Activated CD4-positive, alpha-beta T cell treated with anti-CD3 and anti-CD28 coated beads for 1 hour (primary cell): ENCODE measurements at places on chromosomes 6 and 20.

- DNase-seq: no peak
Measured at GRCh38 chr6:15551798-15552197, 111.0 kb downstream of the DTNBP1 start.

DNA sequence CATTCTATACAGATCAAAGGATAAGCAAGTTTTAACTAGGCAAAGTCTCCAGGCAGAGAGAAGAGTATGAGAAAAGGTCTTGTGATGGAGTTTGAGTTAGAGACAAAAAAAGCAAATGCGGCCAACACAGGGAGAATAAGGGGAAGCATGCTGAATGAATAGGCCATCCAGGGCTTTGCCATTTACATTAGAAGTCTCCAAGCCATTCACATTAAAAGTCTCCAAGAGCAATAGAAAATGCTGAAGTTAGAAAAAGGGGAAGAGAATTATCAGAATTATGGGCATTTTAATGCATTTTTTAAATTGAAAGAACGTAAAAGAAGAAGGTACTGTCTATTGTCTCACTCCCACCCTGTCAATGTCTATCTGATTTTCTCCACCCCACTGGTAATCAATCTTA is 49.4 kb downstream of the PDSS2 start:
- no peak for DNase-seq

DNA sequence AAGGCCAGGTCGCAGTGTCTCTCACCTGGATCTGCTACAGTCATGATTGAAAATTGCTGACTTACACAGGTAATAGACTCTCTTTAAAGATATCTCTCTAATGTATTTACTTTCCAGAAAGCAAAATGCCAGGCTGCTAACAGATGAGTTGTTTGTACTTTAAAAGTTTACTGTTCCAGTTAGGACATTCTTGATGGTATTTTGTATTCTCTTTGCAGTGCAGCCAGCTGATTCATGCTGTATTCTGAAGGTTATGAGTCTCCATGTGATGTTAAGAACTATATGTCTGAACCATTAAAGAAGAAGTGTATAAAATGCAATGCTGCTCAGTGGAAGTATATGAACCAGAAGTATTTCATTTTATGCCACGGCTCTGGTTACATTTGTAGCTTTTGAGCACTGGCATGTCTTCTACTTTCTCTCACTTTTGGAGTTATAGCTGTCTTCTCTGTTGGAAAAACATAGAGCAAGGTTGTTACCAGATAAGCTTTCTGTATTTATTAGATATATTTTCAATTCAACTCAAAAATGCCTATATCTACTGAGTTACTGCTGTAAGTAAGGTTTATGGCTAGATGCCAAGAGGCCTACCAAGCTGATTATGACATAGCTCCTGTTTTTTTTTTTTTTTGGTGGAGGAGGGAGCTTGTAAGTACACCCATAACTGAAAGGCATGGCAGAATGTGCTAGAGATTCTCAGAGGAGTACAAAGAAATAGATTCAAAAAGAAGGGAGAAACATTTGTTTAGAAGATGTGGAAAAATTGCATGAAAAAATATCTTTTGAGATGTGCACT is 130.5 kb upstream of the MAN1A1 start:
- DNase-seq: no peak

GRCh38 chr20:44869471-44869870 is 16.0 kb upstream of the YWHAB start:
- DNase-seq: no peak

DNA sequence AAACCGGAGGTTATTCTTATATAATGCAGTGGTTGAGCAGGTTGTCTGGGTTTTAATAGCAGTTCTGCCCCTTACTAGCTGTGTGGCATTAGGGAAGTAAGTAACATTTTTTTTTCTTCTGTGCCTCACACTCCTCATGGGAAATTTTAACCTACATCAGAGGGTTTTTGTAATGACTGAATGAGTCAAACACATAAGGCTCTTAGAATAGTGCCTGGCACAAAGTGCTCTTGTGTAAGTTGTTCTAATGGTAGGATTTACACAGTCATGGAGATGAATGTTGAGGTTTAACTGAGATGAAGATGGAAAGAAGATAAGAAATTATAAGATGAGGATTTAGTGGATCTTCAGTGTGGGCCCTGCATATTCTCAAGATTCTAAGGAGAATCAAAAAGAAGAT is 68.4 kb upstream of the PHIP start:
- DNase-seq: no peak

DNA sequence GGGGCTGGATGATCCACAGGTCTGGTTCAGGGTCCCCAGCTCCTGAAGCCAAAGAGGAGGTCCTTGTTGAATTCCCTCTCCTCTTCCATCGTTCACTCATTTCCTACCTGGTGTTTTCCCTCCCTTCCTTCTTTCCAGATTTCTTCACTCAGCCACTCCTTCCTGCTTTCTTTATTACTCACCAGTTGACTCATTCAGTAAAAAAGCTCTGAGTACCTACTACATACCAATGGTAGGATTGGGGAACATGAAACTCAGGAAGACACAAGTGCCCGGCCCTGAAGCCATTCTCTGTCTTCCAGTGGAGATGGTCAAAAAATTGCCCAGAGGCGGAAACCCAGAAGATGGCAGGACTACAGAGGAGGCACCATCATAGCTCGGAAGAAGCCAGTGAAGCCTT is 11.9 kb upstream of the NSFL1C start:
- no peak for DNase-seq

GRCh38 chr6:44593539-44593944 is 206.0 kb downstream of the CDC5L start:
- peak; percentile 12 for DNase-seq

DNA sequence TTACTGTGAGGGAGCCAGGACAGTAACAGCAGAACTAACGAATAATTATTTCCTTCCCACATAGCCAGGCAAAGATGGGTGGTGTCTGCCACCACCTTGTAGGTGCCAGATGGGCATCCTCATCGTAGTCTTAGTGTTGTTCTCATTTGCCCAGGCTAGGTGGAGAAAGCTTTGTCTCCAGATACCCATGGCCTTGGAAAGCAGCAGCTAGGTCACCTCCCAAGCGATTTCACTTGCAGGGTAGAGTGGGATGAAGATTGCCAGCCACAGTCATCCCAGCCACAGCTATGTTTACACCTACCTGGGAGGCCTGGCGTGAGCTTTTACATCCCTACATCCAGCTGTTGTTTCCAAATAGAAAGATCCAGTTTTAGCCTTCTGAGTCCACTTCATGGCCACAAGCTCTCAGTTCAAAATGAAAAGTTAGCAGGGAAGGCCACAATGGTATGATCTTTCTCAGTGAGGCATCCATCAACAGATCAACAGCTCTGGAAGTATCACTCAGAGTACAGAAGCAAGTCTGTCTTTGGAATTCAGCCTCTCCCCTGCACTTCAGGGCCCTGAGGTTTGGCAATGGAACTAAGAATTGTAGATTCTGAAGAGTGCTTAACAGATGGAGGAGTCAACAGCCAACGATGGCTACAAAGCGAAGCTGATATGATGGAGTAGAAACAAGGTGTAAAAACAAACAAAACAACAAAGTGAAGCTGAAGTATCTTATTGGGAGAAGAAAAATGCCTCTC is 11.0 kb upstream of the SNRPC start:
- DNase-seq: no peak

GRCh38 chr6:149990661-149991471 is 27.1 kb downstream of the ULBP1 start:
- no peak for DNase-seq

- no peak for DNase-seq
Measured at GRCh38 chr6:163626073-163626867, 211.8 kb downstream of the QKI start.

GRCh38 chr6:160238761-160239751 is 19.6 kb downstream of the SLC22A2 start:
- no peak for DNase-seq

- DNase-seq: no peak
Measured at GRCh38 chr6:63859528-63859927, 223.9 kb downstream of the PHF3 start.

- no peak for DNase-seq
Measured at GRCh38 chr6:71134929-71135642, 153.5 kb upstream of the OGFRL1 start.

GRCh38 chr20:11155156-11155756 is 481.5 kb upstream of the JAG1 start:
- DNase-seq: no peak

- no peak for DNase-seq
Measured at GRCh38 chr20:39588148-39588757, 626.1 kb downstream of the DHX35 start.

- DNase-seq: no peak
Measured at GRCh38 chr6:37979392-37980221, 160.1 kb downstream of the ZFAND3 start.

GRCh38 chr6:87897663-87898062 is 150.0 kb upstream of the SPACA1 start:
- no peak for DNase-seq

DNA sequence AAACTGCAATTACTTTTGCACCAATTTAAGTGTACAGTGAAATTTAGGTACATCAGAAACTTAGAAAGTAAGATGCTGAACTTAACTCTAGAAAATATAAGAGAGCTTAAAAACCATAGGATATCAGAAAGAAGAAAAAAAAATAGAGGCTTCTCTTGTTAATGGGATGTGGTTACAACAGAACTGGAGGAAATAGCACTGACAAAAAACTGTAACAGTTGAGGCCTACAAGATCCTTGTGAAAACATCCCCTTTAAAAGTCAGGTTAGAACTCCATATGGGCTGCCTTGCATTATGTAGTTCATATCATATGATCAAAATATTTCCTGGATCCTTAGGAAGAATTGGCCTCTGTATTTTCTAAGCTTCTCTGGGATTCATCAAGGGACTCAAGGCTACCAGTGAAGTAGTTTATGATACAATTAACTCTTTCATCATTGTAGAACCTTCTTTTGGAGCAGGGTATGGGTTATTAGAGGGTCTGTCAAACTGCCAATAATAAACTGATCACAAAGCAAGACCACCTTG is 24.8 kb downstream of the MTCL3 start:
- DNase-seq: no peak

GRCh38 chr6:42404484-42404883 is 47.2 kb downstream of the TRERF1 start:
- no peak for DNase-seq
